Large intestine (tissue), 12 donors: ENCODE measurements at places on chromosomes 12 and 14. TPM values are rescaled to one million over a fixed set of nuclear protein-coding genes. Genes with fewer than 3 reads are reported as not detected.

The ITGA7 gene
- polyA plus RNA-seq, result 29.6 TPM

The RNASE4 gene
- 37.1 TPM for polyA plus RNA-seq

The OR4K5 gene
- not detected for polyA plus RNA-seq

The TMPRSS12 gene
- polyA plus RNA-seq, result 0.01 TPM

The C14orf132 gene
- polyA plus RNA-seq, result 20.0 TPM

The TARBP2 gene
- 34.0 TPM for polyA plus RNA-seq

The FGF6 gene
- 0.07 TPM for polyA plus RNA-seq

The GYS2 gene
- polyA plus RNA-seq, result 0.03 TPM

The MANSC4 gene
- 0.19 TPM for polyA plus RNA-seq

The CCDC184 gene
- polyA plus RNA-seq, result 3.3 TPM

The NGB gene
- 3.1 TPM for polyA plus RNA-seq

The COL2A1 gene
- polyA plus RNA-seq, result 9.0 TPM

The ESR2 gene
- polyA plus RNA-seq, result 0.66 TPM

The USP15 gene
- polyA plus RNA-seq, result 66.1 TPM

The CDKL1 gene
- 4.6 TPM for polyA plus RNA-seq

The RPGRIP1 gene
- 0.49 TPM for polyA plus RNA-seq

The GPRC5D gene
- polyA plus RNA-seq, result 2.4 TPM
